Stimulated activated CD4-positive, alpha-beta T cell treated with anti-CD3 and anti-CD28 coated beads, TNF-alpha, amount 100 ng/mL, for 4 hours (primary cell): ENCODE measurements at places on chromosomes 13 and 19.

- DNase-seq = no peak
Observed at GRCh38 chr13:40270726-40271125, 395.7 kb downstream of the FOXO1 start.

GRCh38 chr19:32977280-32977679 is 5.2 kb downstream of the FAAP24 start:
- DNase-seq = no peak

GRCh38 chr19:29704562-29705558 is 10.2 kb downstream of the C19orf12 start:
- DNase-seq = no peak

DNA sequence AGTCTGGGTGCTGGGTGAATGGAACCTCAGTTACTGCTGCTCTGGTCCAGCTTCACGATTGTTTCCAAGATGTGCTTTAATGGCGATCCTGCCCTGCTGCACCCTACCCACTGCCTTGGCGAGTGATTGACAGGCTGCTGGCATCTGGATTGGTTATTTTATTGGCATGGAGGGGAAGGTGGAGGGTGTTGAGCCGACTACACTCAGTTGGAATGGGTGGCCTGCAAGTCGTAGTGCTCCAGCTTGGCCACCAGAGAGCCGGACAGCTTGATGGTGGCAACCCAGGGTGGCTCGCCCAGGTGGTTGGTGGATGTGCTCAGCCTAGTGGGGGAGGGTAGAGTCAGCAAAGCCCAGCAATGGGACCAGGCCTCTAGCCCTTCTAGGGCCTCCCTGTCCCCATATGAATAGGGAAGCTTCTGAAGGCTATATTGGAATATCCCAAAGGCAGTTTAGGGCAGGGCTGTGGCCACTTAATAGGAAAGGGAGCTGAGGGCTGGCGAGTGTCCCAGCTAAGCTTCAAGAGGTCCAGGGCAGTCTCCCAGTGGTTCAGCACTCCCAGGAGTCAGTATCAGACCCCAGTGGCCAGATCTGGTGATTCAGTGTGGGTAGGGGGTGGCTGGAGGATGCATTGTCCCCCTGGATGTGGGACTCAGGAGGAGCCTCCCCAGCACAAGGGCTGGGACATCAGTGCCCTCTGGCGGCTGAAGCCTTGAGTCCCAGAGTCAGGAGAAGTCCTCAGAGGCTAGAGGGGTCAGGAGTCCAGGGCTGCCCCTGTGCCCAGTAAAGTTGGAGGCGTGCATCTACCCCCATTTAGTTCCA is 3.4 kb downstream of the GGN start:
- no peak for DNase-seq

DNA sequence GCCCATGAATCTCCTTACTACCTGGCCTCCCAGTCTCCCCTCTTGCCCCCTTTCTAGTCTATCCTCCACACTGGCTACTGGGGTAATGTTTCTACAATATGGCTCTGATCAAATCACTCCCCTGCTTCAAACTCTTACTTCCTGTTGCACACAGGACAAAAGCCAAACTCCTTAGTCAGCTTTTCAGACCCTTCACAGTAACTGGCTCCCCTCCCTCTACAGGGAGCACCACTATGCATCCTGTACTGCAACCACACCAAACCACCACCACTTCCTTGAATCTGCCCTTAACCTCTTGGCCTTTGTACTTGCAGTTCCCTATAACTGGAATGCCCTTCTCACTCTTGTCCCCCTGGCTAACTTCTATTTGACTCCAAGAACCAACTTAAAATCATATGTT is 32.2 kb downstream of the DEDD2 start:
- DNase-seq = no peak

GRCh38 chr13:59931621-59932020 is 232.1 kb downstream of the DIAPH3 start:
- no peak for DNase-seq

- DNase-seq = no peak
Observed at GRCh38 chr13:28849441-28849840, 29.3 kb downstream of the MTUS2 start.

DNA sequence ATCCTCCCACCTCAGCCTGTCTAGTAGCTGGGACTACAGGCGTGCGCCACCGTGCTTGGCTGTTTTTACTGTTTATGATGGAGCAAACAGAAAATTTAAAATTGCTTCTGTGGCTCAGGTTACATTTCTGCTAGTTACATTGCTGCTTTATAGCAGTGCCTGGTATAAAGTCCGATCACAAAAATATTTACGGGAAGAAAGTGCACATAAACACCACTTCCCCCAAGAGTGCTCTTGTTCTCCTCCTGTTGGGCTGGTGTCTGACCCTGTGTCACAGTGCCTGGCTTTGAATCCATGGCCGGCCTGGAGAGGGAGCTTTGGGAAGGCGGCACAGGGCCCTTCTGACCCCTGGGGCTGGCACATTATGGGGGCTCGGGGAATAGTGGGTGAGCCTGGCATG is 11.9 kb downstream of the PRKACA start:
- DNase-seq = no peak

- no peak for DNase-seq
Observed at GRCh38 chr13:48493851-48494250, 39.0 kb downstream of the RCBTB2 start.

GRCh38 chr19:18762125-18763023 is 28.7 kb downstream of the COMP start:
- no peak for DNase-seq

DNA sequence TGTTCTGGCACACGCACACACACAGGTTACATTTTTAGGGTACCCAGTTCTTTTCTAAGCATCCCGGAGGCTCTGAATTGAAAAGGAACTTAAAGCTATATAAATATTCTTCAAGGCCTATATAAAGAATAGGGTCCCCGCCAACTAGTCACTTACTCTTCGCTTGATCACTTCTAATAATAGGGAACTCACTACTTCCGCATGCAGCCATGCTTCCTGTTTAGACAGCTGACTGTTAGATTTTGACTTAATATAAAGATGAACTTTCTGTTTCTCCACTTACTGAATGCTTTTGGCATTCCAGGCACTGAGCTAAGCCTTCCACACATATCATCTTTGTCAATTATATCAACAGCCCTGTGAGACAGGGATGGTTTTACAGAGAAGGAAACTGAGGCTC is 259.6 kb downstream of the TSHZ3 start:
- no peak for DNase-seq

GRCh38 chr13:97749174-97749573 is 204.3 kb upstream of the IPO5 start:
- no peak for DNase-seq

GRCh38 chr13:60012488-60012887 is 151.2 kb downstream of the DIAPH3 start:
- no peak for DNase-seq

- DNase-seq = no peak
Observed at GRCh38 chr13:59568306-59568705, 595.4 kb downstream of the DIAPH3 start.

GRCh38 chr13:113643593-113643992 is 14.4 kb downstream of the ATP4B start:
- no peak for DNase-seq

DNA sequence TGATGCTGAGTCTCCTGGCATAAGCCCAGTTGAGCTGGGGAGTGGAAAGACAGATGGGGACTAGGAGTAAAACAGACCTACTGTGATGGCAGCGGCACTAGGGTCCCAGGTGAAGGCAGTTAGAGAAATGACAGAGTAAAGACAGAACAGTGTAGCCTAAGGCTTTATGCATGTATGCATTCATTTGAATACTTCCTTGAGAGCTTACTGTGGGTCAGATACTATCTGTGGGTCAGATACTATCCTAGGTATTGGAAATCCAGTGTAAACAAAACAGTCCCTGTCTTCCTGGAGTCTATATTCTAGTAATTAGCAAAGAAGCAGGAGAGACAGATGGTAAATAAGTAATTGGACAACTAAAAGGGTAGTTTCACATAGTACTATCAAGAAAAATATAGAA is 73.7 kb upstream of the LRCH1 start:
- DNase-seq = no peak

- DNase-seq = no peak
Observed at GRCh38 chr19:51693819-51694218, 689 bp downstream of the SPACA6 start.

GRCh38 chr19:18833141-18833476 is 1.4 kb downstream of the UPF1 start:
- no peak for DNase-seq

DNA sequence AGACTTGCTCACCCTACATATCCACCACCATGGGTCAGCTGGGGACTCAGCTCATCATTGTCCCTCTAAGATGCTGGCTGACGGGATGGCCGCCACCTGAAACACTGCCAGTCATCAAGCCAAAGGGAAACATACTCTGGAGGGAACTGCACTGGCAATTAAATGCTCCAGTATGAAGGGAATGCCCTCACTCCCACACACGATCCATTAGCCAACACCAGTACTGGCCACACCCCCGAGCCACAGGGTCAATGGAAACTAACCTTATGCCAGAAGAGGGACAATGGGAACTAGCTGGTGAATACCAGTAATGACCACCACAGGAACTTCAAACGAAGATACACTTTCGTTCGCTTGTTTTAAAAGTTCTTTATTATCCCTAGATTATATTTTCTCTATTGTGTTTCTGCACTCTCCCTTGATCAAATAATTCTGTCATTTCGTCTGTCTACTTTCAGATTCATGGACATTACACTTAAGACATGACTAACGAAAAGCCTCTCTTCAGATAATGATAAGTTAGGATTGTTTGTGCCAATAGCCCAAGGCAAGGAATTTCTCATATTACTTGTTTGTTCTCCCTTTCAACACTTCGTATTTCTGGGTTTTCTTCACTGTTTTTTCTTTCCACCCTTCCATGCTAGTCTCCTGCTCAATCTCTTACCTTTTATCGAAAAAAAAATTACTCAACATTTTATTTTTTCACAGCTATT is 1.7 kb upstream of the ZNF507 start:
- DNase-seq = no peak

- no peak for DNase-seq
Observed at GRCh38 chr19:2495130-2495641, 19.3 kb downstream of the GADD45B start.

- no peak for DNase-seq
Observed at GRCh38 chr13:99506634-99507033, 5.4 kb downstream of the TM9SF2 start.

GRCh38 chr13:43489233-43489632 is 297.5 kb downstream of the ENOX1 start:
- no peak for DNase-seq

DNA sequence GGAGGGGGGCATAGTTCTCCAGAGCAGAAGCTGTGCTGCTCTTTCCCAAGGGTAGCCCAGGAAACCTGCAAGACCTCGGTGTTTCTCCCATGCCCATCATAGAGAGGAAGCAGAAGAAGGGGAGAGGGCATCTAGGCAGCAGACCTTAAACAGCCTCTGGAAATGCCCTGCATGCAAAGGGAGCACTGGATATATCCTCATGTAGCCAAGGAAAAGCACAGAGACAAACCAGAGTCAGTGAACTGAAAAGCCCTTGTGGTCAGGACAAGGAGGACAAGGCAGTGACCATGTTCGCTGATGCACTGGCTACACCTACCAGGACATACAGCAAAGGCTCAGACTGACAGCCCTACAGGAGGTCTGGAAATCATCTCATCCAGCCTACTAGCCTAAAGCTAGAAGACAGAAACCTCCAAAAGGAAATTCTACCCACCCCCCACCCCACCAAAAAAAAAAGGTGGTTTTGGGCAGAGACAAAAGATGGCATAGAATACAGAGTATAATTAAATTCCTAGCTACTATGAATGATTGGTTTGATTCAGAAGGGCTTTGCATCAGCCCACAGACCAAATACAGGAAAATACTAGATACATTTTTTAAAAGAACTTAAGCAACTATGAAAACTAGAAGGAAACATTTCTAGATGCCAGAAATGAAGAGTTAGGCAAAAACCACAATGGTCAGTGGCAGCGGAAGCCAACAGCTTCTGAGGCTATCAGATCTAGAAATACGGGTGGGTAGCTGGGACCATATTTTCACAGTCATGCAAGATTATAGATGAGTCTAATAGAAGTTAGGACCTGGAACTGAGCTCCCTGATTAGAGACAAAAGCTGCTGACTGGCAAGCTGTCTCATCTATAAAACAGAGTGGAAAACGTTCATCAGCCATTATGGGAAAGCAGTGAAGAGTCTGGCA is 4.4 kb upstream of the TBC1D4 start:
- no peak for DNase-seq

- DNase-seq = no peak
Observed at GRCh38 chr19:15453091-15453578, 3.4 kb upstream of the WIZ start.

- no peak for DNase-seq
Observed at GRCh38 chr13:111472559-111473460, 152.4 kb downstream of the TEX29 start.
